ENCODE measurements at places on chromosomes 5 and 9.
A peak's percentile ranks its signal among the peaks of the same experiment; 100 is the strongest.

DNA sequence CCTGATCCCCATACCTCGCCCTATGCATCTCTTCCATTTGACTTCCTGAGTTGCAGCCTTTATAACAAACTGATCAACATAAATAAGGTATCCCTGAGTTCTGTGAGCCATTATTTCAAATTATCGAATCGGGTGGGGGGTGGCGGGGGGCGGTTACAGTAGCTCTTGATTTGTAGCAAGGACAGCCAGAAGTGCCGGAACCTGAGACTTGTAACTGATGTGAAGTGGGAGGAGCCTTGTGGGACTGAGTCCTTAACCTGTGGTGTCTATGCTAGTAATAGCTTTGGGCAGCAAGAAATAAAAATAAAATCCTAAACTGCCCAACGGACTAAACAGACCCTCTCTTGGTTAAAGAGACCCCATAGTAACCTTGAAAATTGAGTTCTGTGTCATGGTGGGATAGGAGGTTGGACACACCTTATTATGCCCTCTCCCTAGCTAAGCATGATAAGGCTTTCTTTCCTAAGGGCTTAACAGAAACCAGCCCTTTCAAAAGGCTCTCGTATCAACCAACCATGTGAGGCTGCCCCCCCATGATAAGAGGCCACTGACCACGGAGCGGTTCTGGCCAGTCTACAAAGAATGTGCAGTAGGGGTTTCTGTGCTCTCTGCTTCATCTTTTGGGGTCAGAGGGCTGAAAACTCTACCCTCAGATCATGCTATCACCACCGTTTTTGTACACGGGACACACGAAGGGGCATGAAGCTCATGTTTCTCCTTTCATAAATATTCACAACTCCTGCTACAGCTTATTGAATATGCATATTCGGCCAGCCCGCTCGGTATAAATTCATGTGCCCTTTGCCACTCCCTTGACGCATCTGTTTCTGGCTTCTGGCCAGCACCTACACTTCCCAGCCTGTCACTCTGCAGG lies 39.5 kb upstream of the IQGAP2 start:
- DNase-seq = no peak

GRCh38 chr9:33718987-33719386 lies 76.4 kb upstream of the PRSS3 start:
- DNase-seq = no peak

DNA sequence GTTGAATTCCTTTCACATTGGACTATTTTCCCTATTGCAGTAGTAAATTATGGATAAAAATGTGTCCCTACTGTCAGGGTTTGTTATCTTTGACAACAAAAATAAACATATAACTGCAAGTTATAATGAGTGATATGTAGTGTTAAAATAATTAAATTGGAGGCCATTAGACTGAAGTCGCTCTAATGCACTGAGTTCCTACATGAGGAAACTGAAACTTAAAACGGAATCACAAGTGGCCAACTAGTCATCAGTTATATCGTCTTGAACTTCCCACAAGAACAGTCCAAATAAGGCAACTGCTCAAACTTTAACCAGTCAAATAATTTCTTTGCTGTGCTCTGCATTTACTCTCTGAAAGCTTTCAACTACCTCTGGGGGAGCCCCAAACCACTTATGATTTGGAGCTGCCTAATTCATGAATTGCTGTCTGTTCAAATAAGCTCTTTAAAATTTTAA lies 2.1 kb upstream of the IFT74 start:
- no peak for DNase-seq

GRCh38 chr5:109907189-109907588 lies 217.5 kb downstream of the MAN2A1 start:
- no peak for DNase-seq

DNA sequence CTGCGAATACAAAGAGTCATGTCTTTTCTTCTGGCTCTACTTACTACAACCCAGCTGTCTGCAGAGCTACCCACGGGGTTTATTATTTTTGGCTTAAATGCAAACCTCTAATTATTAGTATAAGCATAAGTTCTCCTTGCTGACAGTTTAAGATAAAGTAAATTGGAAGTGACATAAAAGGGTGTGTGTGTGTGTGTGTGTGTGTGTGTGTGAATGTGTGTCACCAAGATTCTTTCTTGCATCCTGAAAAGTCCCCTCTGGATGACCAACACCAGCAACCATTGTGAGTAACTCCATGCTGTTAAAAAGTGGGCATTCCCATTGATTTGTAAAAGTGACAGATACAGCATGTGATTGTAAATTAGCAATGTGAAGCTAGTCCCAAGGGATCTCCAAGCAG lies 803.8 kb upstream of the ZNF608 start:
- no peak for DNase-seq

DNA sequence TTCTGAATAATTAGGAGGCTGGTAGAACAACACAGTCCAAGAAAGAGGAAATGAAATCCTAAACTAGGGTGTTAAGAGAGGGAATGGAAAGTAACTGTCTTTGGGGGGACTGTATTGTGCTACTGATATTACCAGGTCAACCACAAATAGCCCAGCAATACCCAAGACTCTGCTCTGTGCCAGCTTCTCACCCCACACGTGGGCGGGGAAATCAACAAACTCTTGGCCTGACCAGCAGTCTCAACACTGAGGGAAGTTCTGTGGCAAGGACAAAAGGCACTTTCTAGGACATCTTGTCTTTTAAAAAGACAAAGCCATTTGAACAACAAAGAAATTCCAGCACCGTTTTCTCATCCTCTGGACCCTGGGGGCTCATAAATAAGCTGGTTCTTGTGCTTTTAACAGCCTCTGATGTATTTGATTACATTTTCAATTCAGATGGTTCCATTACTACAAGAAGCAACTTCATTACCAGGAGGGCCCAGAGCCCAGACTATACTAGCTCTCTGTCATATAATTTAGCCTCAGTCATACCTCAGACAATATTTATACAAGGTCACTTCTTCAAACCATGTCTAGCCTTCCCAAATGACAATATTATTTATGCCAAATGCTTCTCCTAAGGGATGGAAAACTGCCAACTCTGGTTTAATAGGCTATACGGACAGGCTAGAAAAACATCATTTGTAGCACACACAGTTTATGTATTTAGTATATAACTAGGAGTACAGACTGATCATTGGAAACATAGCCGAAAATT lies 297.8 kb downstream of the CWC27 start:
- no peak for DNase-seq

GRCh38 chr5:123285122-123286023 lies 137.8 kb downstream of the CEP120 start:
- no peak for DNase-seq

DNA sequence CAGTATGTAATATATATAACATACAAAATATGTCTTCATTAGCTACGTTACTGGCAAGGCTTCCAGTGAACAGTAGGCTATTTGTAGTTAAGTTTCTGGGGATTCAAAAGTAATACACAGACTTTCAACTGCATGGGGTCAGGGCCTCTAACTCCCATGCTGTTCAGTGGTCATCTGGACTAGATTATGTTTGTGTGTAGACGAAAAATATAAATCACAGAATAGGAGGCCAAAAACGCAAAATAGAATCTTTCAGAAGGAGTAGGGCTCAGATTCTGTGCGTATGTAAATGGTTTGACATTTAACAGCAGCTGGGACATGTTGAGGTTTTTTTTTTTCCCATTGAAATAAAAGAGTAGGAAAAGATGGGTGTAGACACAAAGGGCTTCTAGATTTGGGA lies 1048.7 kb upstream of the WWC1 start:
- no peak for DNase-seq

DNA sequence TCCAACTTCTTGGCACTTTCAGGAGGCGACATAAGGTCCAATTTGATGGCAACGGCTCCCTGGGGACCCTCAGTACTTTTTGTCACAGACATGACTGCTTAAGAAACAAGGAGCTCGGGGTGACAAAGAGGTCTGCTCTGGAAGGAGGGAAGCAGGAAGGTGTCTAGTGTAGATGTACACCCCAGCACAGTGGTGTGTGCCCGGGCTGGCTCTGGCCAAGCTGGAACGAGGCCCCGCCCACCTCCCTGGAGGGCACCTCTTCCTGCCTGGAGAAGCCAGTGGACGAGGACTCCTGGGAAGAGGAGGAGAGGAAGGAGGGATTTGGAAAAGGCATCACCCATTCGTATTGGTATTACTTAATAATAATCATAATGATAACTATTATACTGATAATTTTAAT lies at the start of gene SLC36A2:
SLC36A2 (minus strand) TSS at position 191 of the 400 bp plus-strand sequence; CDS start at position 92, 99 bp downstream.
- DNase-seq = no peak

DNA sequence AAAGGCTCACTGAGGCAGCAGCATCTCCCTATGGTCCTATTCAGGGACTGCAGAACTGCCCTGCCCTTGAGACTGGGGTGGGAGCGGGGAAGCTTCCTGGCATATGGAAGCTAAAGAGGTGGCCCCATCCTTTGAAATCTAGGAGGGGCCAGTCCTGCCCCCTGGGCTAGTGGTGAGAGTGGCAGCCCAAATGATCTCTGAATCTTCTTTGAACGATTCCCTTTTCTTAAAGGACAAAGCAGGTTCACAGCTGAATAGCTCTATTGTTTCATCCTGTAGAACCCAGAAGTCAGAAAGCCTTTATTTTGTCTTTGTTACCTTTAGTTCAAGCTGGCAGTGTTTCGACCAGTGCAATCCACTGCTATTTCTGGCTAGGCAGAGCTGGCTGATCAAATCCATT lies 741.9 kb downstream of the IRX1 start:
- DNase-seq = no peak

- no peak for DNase-seq
Measured at GRCh38 chr5:53095931-53096525, 13.5 kb downstream of the MOCS2 start.

DNA sequence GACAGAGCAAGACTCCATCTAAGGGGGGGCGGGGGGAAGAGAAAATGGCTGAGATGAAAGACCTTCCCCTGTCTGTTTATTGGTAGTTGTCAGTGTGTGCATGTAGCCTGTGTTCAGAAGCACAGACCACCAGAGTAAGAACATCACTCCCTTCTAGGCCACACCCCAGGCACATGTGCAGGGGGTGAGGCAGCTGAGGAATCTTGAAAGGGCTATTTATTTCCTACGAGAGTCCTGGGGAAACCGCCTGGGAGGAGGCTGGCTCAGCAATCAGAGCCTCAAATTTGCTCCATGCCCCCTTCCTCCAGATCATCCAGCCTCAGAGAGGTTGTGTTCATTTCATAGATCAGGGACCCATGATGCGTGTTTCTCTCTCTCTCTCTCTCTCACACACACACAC lies 7.1 kb downstream of the MYORG start:
- no peak for DNase-seq

GRCh38 chr5:82347201-82347865 lies 69.2 kb upstream of the RPS23 start:
- peak; percentile 81 for DNase-seq

DNA sequence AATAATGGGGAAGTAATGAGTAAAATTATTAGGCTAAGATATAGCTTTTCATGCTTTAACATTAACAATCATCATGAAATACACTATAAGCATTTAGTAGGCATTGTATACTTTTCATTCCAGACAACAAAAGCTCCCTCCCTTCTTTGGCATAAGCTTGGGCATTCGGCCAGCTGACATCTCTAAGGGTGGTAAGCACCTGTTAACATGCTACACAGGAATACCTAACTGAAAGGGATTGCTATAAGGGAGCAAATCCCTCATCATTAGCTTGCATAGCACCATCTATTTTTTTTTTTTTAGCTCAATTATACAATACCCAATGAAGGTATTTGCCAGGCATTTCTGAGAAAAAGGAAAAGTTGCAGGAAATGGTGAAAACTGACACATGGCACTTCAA lies 16.6 kb downstream of the STRBP start:
- no peak for DNase-seq

All from BJ (cell line).